Natural killer cell treated with Interleukin-12 subunit alpha and Interleukin-12 subunit beta and Interleukin-15 and Interleukin-18, amount 100 ng/mL, for 72 hours (primary cell): ENCODE measurements at places on chromosomes 3 and 15. TPM values are rescaled to one million over a fixed set of nuclear protein-coding genes. Genes with fewer than 3 reads are reported as not detected.

HRG gene
- total RNA-seq: not detected

IQCF5 gene
- not detected for total RNA-seq

CFAP92 gene
- total RNA-seq: 0.50 TPM

RASGRF1 gene
- 0.11 TPM for total RNA-seq

GOLGA8K gene
- 3.0 TPM for total RNA-seq

DAZL gene
- total RNA-seq: not detected

CFAP91 gene
- total RNA-seq: not detected

MITF gene
- total RNA-seq: 0.28 TPM

SLC9A9 gene
- total RNA-seq: 11.9 TPM

GRCh38 chr3:72597756-72598195 is 250.5 kb downstream of the SHQ1 start:
- no peak for DNase-seq

GRCh38 chr3:181696626-181697230 is 15.0 kb upstream of the SOX2 start:
- no peak for DNase-seq

- DNase-seq: peak; percentile 51
These were observed 243.6 kb upstream of the LYSMD4 start for GRCh38 chr15:99976811-99977271.

DNA sequence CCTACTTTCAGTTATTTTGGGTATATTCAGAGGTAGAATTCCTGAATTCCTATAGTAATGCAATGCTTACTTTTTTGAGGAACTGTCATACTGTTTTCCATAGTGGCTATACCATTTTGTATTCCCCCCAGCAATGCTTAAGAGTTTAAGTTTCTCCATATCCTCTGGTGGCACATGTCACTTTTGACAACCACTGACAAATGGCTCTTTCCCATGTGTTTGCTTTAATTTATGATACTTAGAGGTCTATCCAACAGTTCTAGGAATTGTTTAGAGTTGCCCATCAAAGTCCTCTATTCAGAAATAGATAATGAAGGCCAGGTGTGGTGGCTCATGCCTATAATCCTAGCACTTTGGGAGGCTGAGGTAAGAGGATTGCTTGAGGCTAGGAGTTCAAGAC is 128.9 kb upstream of the CFAP20DC start:
- no peak for DNase-seq

GRCh38 chr3:113285226-113285625 is 73.9 kb downstream of the BOC start:
- DNase-seq: no peak

DNA sequence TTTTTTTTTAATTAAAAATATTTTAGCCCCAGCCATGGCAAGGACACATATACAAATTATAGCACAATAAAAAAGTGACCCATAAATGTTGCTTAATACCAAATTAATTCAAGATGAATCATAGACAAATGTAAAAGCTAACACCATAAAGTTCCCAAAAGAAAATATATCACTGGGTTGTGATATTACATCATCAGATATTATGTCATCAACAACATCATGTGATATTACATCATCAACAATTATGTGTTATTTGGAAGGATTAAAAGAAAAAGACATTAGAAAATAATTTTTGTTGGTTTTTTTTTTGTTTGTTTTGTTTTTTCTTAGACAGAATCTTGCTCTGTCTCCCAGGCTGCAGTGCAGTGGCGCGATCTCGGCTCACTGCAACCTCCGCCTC is 34.5 kb upstream of the ABHD10 start:
- DNase-seq: no peak

DNA sequence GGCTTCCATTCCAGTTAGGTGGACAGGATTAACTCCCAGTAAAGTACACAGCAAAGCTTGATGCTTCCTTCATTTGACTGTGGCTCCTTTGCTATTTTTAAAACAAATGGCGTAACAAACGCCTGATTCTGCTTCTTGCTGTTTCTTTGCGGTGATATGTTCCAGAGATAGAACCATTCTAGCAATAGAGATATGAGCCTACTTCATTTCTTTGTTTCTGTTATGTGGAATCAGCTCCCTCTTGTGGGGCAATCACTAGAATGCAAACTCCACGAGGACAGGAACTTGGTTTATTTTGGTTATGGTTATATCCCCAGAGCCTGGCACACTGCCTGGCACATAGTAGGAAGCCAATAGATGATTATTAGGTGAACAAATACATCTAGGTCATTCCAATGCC is 122.6 kb upstream of the SLC6A11 start:
- no peak for DNase-seq

- DNase-seq: no peak
These were observed 525.5 kb upstream of the BCHE start for GRCh38 chr3:166362698-166363097.

- no peak for DNase-seq
These were observed 95.0 kb upstream of the LIMD1 start for GRCh38 chr3:45499529-45499928.

DNA sequence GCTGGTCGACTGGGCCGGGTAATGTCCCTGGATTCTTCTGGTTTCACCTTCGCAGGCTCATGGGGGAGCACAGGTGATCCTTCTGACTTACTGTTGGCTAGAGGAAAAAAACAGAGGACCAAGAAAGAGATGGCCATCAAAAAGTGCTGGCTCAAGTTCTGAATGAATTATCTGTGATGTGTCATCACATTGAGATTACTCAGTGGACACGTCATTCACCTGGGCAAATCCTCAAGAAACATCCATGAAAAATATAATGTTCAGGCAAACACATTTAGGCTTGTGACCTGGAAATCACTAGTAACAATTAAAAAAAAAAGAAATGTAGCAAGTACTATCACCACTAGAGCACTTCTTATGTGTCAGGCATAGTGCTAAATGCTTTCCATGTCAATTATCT is 81.5 kb upstream of the SLC2A2 start:
- DNase-seq: no peak

GRCh38 chr3:109109574-109109973 is 8.4 kb downstream of the MORC1 start:
- DNase-seq: no peak

DNA sequence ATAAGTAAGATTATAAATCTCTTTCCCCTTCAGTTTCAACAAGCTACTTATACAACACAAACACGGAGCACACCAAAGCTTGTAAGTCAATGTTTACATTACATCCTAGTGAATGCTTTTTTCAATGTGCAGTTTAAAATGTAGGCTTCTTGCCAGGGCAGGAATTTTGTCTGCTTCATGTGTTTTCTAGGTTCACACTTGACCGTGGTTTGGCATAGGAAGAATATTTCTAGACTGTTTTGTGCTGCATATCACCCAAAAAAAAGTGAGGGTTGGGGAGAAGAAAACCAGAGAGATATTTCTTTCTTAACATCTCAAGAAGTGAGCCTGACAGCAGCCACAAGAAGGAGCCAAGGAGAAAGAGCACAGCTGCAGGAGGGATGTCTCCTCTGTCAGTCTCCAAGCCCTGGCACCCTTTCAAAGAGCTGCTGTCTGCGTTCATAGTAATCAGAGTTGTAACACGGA is 255.8 kb downstream of the MEIS2 start:
- no peak for DNase-seq

DNA sequence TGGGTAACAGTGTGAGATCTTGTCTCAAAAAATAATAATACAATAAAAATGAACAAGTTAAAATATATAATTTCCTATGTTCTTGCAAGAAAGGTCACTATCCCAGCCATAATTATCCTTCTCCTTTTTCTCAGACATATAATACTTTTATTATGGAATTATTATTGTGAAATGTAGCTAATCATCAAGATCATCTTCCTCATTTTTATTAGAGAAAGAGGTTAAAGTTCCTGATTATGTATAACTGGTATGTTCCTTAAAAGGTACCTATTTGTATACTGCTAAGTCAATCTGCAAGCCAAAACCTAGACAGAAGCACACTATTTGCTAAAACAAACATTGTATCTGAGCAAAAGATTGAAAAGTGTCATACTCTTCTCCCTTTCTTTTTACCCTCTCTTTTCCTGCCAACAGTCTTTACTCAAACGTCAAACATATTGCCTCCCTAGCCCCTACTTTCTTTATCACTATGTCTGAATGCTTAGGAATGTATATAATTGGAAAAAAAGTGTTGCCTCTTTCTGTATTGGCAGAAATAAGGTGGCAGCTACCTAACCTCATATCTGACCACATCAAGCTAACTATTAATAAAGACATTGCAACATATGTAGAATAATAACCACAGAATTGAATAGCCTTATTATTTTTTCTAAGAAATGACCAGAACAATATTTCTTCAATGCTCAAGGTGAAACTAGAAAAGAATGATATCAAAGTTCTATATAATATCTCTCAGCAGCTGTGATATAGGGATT is 18.5 kb downstream of the SEC11A start:
- no peak for DNase-seq

DNA sequence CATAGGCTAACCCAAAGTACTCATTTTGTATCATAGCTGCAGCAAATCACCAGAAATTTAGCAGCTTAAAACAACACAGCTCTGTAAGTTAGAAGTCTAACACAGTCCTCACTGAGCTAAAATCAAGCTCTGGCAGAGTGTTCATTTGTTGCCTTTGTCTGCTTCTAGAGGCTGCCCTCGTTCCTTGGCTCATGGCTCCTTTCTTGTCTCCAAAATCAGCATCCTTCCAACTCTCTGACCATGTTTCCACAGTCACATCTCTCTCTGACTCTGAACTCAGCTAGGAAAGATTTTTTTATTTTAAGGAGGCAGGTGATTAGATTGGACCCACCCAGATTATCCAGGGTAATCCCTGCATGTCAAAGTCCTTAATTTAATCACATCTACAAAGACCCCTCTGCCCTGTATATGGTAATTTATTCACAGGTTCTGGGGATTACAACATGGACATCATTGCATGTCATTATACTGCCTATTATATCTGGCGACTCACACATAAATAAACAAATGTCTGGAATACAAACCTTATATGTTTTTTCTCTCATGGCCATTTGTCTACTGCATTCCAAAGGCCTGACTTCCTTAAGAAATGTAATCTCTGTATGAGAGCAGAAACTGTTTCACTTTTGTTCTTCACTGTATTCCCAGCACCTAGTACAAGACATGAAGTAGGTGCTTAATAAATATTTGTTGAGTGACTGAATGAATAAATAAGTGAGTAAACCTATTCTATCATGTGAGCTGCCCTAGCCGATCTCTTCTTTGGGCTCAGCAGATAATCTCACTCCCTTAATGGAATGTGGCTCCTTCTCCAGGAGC is 15.1 kb upstream of the UACA start:
- no peak for DNase-seq

- no peak for DNase-seq
These were observed 8.2 kb downstream of the GOLIM4 start for GRCh38 chr3:168087539-168087938.

GRCh38 chr15:57031605-57032004 is 113.2 kb downstream of the TCF12 start:
- DNase-seq: no peak

- no peak for DNase-seq
These were observed 13.9 kb upstream of the RTP1 start for GRCh38 chr3:187183210-187183862.

- no peak for DNase-seq
These were observed 52.9 kb upstream of the WNT7A start for GRCh38 chr3:13932578-13933295.

GRCh38 chr15:80815106-80815505 is 35.9 kb downstream of the CEMIP start:
- no peak for DNase-seq

GRCh38 chr3:100103558-100104441 is 10.5 kb downstream of the FILIP1L start:
- DNase-seq: no peak

DNA sequence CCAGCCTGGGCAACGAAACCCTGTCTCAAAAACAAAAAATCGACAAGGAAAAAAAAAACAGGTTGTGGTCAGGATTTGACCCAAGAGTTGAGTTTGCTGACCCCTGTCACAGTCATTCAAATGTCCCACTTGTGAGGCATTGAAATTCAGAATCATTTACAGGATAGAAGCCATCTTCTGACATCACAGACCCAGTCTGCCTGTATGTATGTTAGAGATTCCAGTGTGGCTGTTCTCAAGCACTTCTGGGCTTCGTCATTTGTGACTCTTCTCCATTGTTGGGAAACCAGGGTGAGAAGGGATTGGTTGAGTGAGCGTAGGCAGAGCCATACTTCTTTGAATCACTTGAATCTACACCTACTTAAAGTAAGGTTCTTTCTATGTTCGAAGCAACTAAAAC is 57.1 kb downstream of the LMLN start:
- no peak for DNase-seq

GRCh38 chr3:12158387-12159226 is at the start of gene TIMP4:
TSS of gene TIMP4 (minus strand) at chr3:12158912. CDS start at chr3:12158840, 72 bp downstream.
- no peak for DNase-seq

GRCh38 chr3:130850044-130850797 is 43.7 kb upstream of the ATP2C1 start:
- peak; percentile 76 for DNase-seq

GRCh38 chr3:4714045-4714444 is 220.9 kb downstream of the ITPR1 start:
- DNase-seq: no peak
